Left ventricle myocardium inferior (tissue), 1 donor: ENCODE measurements at places on chromosomes 7 and 10. TPM values are rescaled to one million over a fixed set of nuclear protein-coding genes. Genes with fewer than 3 reads are reported as not detected.
A peak's percentile ranks its signal among the peaks of the same experiment; 100 is the strongest.

DNA sequence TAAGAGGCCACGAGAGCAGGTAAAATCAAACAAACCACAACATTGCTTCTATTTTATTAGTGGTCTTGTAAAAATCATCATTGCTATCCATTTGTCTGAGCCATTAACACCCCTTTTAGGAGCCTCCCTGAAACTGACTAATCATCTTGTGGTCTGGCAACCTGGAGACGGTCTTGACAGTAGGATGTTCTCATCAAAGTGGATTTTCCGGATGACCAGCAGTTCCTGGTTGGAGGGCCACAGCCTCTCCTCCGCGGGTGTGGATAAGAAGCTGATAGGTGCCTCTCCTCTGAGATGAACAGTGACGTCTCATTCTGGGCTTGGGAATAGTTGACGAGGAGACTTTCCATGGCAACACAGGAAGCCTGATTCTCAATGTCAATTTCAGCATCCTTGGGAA, 490.7 kb downstream of the TYW1 start:
- DNase-seq: no peak

GRCh38 chr7:128270826-128271272, 29.8 kb downstream of the LEP start:
- DNase-seq: peak; percentile 27

DNA sequence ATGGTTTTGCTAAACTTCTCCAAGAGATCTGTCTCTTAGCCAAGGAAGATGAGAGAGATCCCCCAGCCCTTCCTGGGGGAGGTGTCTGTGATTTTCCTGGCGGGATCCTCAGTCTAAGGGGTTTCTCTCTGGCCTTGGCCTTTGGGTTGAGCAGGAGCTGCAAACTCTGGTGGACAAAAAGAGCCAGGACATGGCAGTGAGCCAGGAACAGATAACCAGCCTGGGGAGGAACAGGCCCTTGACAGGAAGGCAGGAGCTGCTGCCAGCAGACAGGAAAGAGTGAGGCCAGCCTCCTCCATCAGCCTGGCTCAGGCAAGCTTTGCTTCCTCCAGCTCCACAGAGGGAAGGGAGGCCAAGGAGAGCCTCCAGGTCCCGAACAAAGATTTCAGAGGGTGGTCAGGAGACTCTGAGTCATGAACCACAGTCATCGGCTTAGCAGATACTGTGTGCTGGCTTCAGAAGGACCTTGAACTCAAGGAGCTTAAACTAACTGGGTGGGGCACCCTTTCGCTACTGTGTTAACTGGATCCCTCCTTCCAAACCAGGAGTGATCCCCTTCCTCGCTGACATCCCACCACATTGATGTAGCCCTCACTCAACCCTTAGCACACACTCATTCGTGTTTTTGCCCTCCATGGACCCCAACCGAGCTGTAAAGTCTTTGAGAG, 34.7 kb downstream of the DDIT4 start:
- no peak for DNase-seq

GRCh38 chr7:32259931-32260596, 189.9 kb upstream of the PDE1C start:
- DNase-seq: no peak

ABCA13 gene
- total RNA-seq: not detected

DNA sequence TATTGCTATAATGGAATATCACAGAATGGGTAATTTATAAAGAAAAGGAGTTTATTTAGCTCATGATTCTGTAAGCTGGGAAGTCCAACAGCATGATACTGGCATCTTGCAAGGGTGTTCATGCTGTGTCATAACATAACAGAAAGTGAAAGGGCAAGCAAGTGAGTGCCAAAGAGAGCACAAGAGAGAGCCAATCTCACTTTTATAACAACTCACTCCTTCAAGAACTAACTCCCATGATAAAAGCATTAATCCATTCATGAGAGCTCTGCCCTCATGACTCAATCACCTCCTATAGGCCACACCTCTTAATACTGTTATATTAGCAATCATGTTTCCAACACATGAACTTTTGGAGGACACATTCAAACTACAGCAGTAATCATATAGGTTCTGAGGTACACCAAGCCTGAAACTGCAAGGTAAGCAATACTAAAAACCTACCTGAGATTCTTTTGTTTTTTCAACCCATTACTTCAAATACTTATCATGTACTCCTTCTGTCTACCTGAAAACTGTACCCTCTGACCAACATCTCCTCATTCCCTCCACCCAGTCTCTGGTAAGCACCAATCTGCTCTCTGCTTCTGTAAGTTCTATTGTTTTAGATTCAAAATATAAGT, 219.7 kb downstream of the MTERF1 start:
- no peak for DNase-seq

DNA sequence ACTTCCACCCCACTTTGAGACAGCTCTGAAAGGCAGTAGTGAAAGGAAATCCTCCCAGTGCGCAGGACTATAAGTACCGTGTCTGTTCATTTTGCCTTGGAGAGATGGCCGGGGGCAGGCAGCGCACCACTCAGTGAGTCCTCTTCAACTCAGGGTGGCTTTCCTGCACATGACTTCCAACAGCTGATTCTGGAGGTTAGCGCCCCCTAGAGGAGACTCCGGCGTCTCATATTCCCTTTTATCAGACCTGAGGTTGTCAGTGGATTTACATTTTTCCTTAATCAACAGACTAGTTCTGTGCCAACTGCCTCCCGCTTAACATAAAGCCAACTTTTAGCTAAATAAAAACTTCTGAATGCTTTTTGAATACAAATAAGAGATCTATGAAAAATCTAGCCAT, 101.0 kb downstream of the HERPUD2 start:
- no peak for DNase-seq

- DNase-seq: no peak
Observed at GRCh38 chr10:2935647-2936386, 131.5 kb upstream of the PFKP start.

SH2D4B gene
- total RNA-seq: not detected

ANKRD30A gene
- total RNA-seq: not detected

RPA3 gene
- total RNA-seq: 21.1 TPM

GRCh38 chr10:21920633-21921032, 82.9 kb downstream of the DNAJC1 start:
- no peak for DNase-seq

TRIM50 gene
- 0.33 TPM for total RNA-seq

- no peak for DNase-seq
Observed at GRCh38 chr10:100810091-100810834, 64.9 kb downstream of the PAX2 start.

DNA sequence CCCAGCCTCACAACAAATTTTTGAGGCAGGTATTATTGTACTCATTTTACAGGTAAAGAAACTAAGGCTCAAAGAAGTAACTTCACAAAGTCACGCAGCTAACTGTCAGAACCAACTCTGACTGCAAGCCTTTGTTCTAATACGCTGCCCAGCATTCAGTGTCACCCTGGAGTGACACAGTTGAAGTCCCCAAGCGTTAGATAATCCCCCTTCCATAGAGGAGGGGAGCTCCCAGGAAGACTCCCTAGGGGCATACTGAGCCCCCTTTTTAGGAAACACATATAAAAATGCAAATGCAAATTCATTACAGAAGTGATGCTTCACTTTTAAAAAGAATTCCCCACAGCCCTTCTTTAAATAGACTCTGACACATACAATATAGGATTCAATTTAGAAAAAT, 101.0 kb upstream of the MACROH2A2 start:
- DNase-seq: no peak

MBL2 gene
- not detected for total RNA-seq

GRCh38 chr7:158606671-158607424, 19.2 kb upstream of the PTPRN2 start:
- DNase-seq: no peak

GRCh38 chr10:125744909-125745308, 25.4 kb downstream of the EDRF1 start:
- no peak for DNase-seq

- DNase-seq: no peak
Observed at GRCh38 chr10:104322416-104322782, 15.9 kb downstream of the ITPRIP start.

GRB10 gene
- total RNA-seq: 40.6 TPM

C10orf105 gene
- total RNA-seq: 0.05 TPM

COL13A1 gene
- 2.5 TPM for total RNA-seq

ZNF365 gene
- total RNA-seq: 0.60 TPM

SUN3 gene
- total RNA-seq: not detected

GDF10 gene
- 0.22 TPM for total RNA-seq

SPDYE9 gene
- total RNA-seq: not detected

RNF32 gene
- total RNA-seq: not detected

PGAM2 gene
- total RNA-seq: 671 TPM

- no peak for DNase-seq
Observed at GRCh38 chr10:105189463-105189800, 548.3 kb downstream of the SORCS3 start.

GRCh38 chr10:79345241-79346011, 1.8 kb upstream of the PPIF start:
- DNase-seq: no peak

- DNase-seq: no peak
Observed at GRCh38 chr7:7266257-7266881, 84.0 kb downstream of the C1GALT1 start.

TLX1 gene
- not detected for total RNA-seq

NEUROD6 gene
- not detected for total RNA-seq

DNA sequence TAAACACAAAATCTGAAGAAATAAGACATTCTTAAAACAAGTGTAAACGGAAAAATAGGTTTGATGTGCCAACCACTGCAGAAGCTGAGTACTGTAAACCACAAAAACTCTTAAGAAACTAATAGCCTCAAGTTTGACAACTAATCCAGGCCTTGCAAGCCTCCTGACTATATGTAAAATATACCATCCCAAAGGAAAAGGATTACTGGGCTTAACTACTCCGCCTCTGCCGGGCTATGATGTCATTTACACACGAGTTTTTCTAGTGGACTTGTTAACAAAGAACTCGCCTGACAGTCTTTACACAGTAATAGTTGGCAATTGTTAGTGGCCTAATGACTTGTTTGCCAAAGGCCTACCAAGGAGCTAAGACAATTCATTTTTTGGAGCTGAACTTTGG, 2.1 kb downstream of the KIF5B start:
- DNase-seq: no peak

ACBD7 gene
- total RNA-seq: not detected

DNA sequence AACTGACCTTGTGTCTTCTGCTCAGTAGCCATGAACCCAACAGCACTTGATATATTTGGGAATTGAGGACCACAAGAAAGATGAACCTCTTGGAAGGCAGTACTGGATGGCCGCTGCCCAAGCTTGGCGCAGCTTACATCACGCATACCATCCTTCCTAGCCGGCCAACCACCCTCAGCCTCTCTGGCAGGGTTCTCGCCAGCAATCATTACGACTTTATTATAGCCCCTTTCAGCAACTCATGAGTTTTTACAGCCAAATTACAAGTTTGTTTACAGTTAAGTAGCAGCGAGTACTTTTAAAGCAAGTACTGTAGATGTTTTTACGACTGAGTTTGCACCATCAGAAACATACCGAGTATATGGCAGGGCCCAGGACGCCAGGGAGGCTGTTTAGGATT, 769.1 kb downstream of the SUGCT start:
- DNase-seq: no peak

- DNase-seq: no peak
Observed at GRCh38 chr7:13155188-13155587, 467.8 kb downstream of the ARL4A start.

DNA sequence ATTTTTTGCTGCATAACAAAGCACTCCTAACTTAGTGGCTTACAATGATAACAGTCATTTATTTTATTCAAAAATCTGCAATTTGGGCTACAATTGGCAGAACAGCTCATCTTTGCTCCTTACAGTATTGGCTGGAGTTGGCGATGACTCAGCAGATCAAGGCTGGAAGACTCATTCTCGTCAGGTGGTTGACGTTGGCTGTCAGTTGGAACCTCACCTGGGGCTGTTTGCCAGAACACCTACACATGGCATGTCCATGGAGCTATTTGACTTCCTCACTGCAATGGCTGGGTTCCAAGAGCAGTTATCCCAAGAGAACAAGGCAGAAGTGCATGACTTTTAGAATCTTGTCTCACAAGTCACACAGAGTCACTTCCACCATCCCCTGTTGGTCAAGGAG, 75.1 kb downstream of the NOD1 start:
- DNase-seq: no peak

DNA sequence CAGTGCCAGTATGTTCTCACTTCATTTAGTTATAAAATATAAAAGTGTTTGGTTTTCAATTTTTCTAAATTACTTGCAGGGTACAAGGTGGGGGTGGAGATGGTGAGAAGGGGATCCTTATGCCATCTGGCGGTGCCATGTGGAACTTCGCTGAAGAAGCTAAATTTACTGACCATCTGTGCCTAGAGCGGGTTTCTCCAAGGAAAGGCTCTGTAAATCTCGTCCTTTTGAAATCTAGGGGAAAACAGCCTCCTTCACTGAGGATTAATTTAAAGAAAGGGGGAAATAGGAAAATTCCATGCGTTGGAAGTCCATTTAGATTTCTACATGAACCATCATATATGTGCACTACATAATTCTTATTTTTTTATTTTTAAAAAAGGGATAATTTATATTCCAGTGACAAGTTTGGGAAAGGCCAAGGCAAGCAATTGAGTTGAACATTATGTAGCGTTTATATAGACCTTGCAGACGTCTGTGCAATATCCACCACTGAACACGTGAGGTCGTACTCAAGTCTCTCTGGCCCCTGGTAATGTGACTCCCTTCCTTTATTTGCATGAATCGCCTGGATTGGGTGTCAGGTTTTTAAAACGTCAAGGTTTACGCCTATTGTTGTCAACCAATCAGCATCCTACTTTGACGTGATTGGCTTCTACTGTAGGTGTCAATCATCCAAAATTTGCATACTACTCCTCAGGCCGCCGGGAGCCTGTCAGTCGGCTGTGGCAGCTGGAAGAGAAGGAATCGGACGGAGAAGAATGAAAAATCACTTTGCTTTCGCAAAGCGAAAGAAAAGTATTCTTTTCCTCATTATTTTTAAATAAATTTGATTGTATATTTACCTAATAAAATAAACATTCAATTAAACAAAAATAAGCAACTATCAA, 297.1 kb upstream of the NFE2L3 start:
- no peak for DNase-seq

SLC18A3 gene
- total RNA-seq: not detected
